ENCODE measurements at places on chromosomes 5 and 9.
A peak's percentile ranks its signal among the peaks of the same experiment; 100 is the strongest.

DNA sequence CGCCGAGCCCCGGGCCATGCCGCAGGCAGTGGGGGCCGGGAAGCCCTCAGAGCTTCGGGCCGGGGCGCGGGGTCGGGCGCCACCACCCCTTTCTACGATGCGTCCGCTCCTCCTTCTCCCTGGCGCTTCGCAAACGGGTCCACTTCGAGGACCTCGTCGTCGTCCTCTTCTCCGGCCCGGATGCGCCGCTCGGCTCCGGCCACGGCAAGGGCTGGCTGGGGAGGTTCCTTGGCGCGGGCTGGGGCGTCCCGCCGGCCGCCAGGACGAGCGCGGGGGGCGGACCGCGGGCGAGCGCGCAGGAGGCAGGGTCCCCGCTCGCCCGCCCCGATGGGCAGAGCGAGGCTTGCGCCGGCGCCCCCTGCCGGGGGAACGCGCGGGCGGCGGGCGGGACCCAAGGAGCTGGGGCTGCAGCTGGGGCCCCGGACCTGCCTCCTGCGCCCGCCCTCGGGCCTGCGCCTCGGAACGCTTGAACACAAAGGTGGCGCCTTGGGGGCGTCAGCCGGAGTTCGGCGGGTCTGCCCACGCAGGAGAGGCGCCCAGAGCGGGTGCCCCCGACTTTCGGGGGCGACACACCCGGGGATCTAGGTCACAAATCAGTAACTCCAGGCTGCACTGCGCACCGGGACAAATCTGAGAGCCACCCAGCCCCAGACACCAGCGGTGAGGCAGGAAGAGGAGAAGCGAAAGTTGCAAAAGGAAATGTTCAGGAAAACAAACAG is at the start of gene ROR2:
Gene ROR2 (minus strand): TSS at position 283 of the 719 bp plus-strand sequence.
- no peaks in the 10 kb centered on the region for H3K36me3 ChIP-seq
- peaks cover 33% of the 10 kb centered on the region for H3K4me1 ChIP-seq
- H3K4me3 ChIP-seq = peak within 1 kb of the TSS; percentile 49
- peak; percentile 19 for DNase-seq
- H3K27me3 ChIP-seq = peaks cover 36% of the 10 kb centered on the region

DNA sequence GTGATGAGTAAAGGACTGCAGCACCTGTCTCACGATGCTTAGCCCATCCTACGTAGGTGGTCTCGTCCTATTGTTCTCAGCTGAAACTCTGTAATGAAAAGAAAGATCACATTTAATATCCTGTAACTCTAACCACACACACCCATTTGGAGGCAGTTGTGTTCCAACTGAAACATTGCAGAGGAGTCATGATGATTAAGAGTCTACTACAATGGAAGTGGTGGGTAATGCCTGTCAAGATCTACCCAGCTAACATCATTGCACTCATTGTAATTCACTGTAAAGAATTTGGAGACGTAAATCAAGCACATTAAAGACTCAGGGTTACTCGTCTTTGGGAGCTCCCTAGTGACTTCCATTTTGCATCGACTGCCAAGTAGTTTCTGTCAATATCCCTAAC is 106.0 kb upstream of the PTPN3 start:
- H3K4me1 ChIP-seq = no peaks in the 10 kb centered on the region
- H3K4me3 ChIP-seq = no peak overlapping the region
- H3K36me3 ChIP-seq = no peaks in the 10 kb centered on the region
- DNase-seq = no peak
- H3K27me3 ChIP-seq = no peaks in the 10 kb centered on the region
- no peak overlapping the region for H3K27ac ChIP-seq

GRCh38 chr9:3506164-3506563 is 19.6 kb downstream of the RFX3 start:
- DNase-seq = no peak
- no peaks in the 10 kb centered on the region for H3K4me1 ChIP-seq
- H3K36me3 ChIP-seq = no peaks in the 10 kb centered on the region
- no peak overlapping the region for H3K27ac ChIP-seq
- H3K4me3 ChIP-seq = no peak overlapping the region

DNA sequence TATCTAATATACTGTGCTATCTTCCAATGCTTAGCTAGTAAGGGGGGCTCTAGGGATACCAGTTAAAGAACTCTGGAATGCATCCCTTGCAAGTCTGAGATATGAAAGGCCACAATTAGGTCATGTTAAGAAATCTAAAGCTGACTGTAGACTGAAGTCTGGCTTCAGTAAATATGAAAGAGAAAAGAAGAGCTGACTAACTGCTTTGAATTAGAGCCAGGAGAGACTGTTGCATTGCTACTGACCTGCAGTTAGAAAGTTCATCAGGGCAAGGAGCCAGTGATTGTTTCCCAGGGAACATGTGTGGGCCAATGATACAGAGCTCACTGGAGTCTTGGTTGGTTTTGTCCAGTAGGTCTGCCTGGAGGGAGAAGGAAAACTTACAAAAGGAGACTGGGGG is 472.1 kb upstream of the TNC start:
- DNase-seq = no peak
- no peaks in the 10 kb centered on the region for H3K4me1 ChIP-seq
- no peaks in the 10 kb centered on the region for H3K36me3 ChIP-seq
- H3K27me3 ChIP-seq = no peaks in the 10 kb centered on the region
- no peak overlapping the region for H3K4me3 ChIP-seq

DNA sequence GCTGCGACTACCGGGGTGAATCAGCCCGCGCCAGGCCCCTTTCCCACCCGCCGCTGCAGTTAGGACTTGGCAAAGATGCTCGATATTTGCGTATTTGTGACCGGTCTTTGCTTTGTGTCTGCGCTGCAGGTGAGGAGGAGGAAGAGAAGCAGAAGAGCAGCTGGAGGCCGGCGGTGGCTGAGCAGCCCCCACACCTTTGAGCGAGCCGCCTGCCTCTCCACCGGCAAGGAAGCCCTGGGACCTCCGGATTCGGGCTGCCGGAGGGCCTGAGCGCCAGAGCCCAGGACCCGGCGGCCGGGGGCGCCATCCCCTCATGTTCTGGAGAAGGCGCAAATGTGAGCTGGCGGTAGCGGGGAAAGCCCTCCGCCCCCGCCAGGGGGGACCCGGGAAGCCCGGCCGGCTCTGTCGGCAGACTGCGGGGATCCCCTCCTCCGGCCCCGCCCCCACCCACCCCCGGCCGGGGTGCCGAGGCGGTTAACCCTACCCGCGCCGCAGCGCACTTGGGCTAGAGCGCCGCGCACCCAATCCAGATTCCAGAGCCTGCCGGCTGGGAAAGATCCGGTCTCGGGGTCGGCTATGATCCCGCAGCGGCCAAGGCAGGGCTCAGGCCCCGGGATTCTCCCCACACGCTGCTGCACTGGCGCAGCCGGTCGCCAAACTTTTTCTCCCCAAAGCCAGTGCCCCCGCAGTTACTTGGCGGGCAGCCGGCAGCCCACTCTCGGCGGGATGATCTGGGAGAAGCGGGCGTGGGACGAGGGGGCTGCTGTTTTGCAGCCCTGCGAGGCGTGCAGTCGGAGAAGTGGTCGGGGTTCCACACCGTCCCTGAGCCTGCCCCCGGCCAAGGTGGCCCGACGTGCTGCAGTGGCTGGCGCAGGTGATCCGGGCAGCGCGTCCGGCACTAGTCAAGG is 800 bp upstream of the KCNN2 start:
- H3K27ac ChIP-seq = peak overlapping the region; percentile 75
- H3K4me1 ChIP-seq = peaks cover 35% of the 10 kb centered on the region
- DNase-seq = peak; percentile 28
- H3K27me3 ChIP-seq = peaks cover 27% of the 10 kb centered on the region

DNA sequence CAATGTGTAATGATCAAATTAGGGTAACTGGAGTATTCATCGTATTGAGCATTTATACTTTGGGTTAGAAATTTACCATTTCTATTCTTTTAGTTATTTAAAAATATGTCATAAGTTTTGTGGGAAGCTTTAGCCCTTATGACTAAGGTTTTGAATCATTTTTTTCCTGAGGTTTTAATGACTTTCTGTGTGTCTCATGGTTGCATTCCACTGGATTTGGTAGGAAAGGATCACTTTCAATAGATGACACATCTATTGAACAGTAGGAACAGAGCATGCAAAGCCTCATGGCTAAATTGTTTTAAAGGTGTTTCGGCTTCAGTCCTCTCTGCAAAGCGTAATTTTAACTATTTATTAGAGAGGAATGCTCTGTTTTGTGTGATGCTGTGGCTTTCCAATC is 512.4 kb upstream of the CHD1 start:
- H3K27me3 ChIP-seq = no peaks in the 10 kb centered on the region
- H3K27ac ChIP-seq = no peak overlapping the region
- H3K4me1 ChIP-seq = no peaks in the 10 kb centered on the region
- no peaks in the 10 kb centered on the region for H3K36me3 ChIP-seq
- DNase-seq = no peak

GRCh38 chr9:106697750-106698502 is 165.0 kb upstream of the ZNF462 start:
- peak overlapping the region; percentile 36 for H3K27ac ChIP-seq
- DNase-seq = peak; percentile 80
- no peaks in the 10 kb centered on the region for H3K36me3 ChIP-seq
- no peaks in the 10 kb centered on the region for H3K27me3 ChIP-seq

- no peak overlapping the region for H3K27ac ChIP-seq
- no peak for DNase-seq
- peaks cover 13% of the 10 kb centered on the region for H3K36me3 ChIP-seq
- H3K27me3 ChIP-seq = no peaks in the 10 kb centered on the region
- peaks cover 47% of the 10 kb centered on the region for H3K4me1 ChIP-seq
- no peak overlapping the region for H3K4me3 ChIP-seq
Measured at GRCh38 chr9:128908372-128908771, 12.4 kb upstream of the PHYHD1 start.

DNA sequence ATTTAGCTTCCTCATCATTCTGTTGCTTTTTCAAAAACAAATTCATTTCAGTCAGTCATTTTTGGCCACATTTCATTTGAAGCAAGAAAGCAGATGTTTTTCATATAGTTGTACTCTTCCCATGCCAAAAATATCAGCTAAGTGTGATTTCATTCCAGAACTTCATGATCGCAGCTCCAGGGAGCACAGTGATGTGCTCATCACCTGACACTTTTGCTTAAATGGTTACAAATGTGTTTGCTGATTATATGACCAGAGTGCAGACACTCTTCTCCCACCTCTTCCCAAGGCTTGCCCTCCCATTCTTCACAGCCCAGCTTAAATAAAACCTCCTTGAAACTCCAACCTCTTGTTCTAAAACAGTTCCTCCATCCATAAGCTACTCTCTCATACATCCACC is 32.6 kb downstream of the GABRB2 start:
- no peaks in the 10 kb centered on the region for H3K27me3 ChIP-seq
- no peak overlapping the region for H3K4me3 ChIP-seq
- no peak for DNase-seq

- H3K36me3 ChIP-seq = peaks cover 29% of the 10 kb centered on the region
- peak overlapping the region; percentile 83 for H3K4me3 ChIP-seq
- peak overlapping the region; percentile 93 for H3K27ac ChIP-seq
- H3K27me3 ChIP-seq = no peaks in the 10 kb centered on the region
- peaks cover 55% of the 10 kb centered on the region for H3K4me1 ChIP-seq
Measured at GRCh38 chr9:127450243-127450760, 904 bp downstream of the RPL12 start.

DNA sequence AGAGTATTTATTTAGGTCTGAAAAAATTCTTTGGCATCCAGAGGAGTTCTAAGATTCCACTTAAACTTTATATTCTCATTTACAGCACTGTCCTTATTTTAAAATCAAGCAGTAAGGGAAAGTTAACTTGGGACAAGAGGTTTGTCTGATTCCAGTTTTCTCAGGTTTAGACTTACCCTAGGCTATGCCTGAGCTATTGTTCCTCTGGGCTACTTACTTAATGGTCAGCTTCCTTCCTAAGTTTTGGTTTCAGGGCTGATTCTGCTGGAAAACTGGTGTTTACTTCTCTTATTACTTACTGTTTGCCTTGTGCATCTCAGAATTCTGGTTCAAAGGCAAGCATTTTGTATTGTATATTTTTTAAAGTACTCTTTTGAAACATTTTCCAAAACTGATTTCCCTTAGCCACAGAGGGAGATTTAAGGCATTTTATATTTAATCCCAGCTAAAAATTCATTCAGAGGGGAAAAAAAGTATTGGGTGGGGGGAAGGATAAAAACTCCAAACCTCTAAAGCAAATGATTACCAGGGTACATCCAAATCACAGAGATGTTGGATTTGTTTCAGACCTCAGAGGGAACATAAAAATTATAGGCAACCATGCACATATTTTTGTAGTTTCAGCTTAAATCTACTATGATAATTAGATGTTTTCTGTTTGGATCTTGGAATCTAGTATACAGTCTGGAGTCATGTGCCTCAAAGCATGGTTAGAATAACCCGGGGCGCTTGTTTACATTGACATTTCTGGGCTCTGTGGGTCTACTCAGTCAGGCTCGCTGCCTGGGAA is 290.0 kb downstream of the ARHGAP26 start:
- peaks cover 9% of the 10 kb centered on the region for H3K4me1 ChIP-seq
- peaks cover 33% of the 10 kb centered on the region for H3K36me3 ChIP-seq
- peak overlapping the region; percentile 32 for H3K27ac ChIP-seq
- H3K27me3 ChIP-seq = no peaks in the 10 kb centered on the region
- H3K4me3 ChIP-seq = no peak overlapping the region

GRCh38 chr5:159902444-159903121 is 13.7 kb upstream of the ADRA1B start:
- H3K27me3 ChIP-seq = no peaks in the 10 kb centered on the region
- H3K4me1 ChIP-seq = no peaks in the 10 kb centered on the region
- no peak overlapping the region for H3K27ac ChIP-seq
- H3K36me3 ChIP-seq = no peaks in the 10 kb centered on the region
